ENCODE measurements at places on chromosomes 6 and 20.

- DNase-seq, result no peak
These were observed 75.6 kb downstream of the PRL start for GRCh38 chr6:22221211-22221610.

GRCh38 chr6:170186006-170186935 is 104.6 kb downstream of the DLL1 start:
- DNase-seq, result no peak

- no peak for DNase-seq
These were observed 94.2 kb downstream of the FOXC1 start for GRCh38 chr6:1703923-1704322.

DNA sequence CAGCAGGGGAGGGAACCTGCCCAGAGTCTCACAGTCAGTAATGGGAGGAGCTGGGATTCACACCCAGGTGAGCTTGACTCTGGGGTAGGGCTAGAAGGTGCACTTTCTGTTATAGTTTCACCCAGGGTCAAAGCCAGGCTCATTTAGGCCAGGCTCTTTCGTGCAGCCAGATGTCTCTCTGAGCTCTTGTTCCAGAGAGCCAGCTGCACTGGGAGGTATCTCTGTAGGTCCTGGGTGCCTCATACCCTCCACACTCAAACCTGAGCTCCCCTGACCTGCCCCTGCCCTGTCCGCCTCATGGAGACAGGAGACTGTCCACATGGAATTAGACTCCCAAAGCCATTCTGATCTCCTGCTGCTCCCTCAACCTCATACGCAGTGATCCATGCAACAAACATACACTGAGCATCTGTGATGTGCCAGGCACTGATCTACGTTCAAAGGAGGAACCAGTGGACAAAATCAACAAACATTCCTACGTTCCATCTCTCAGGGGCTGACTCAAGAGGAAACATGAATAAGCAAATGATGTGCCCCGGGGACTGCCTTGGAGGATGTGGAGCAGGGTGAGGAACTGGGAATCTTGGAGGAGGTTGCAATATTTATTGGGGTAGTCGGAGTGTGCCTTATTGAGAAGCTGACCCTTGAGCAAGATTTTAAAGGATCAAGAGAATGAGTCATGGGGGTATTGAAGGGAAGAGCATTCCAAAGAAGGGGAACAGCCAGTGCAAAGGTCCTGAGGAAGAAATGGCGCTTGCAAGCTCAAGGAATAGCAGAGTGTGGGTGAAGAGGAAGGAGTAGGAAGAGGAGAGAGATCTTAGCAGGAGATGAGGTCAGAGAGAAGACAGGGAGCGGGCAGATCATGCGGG is 71.3 kb upstream of the TOX2 start:
- DNase-seq, result no peak

DNA sequence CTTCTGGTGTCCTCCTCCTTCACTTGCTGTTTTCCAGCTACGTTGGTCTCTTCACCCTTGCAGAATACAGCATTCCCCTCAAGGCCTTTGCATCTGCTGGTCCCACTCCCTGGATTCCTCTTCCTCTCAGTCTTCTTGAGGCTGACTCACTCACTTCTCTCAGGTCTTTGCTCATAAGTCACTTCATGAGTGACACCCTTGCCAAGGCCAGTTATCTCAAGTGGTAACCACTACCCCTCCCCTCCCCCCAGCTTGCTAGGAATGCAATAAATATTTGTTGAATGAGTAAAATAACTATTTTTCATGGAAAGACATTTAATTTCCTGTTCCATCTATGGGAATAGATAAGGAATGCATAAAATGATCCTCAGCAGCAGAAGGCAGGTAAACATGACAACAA is 131.7 kb downstream of the PLCB4 start:
- DNase-seq, result no peak

- no peak for DNase-seq
These were observed 172.0 kb downstream of the SCP2D1 start for GRCh38 chr20:18985551-18985950.

GRCh38 chr6:136344420-136344819 is 54.8 kb upstream of the BCLAF1 start:
- DNase-seq, result no peak
